HCEC 1CT (cell line): ENCODE measurements at places on chromosomes 16 and 17.

GRCh38 chr17:31392856-31393748 lies 1.6 kb downstream of the RAB11FIP4 start:
- DNase-seq = no peak

DNA sequence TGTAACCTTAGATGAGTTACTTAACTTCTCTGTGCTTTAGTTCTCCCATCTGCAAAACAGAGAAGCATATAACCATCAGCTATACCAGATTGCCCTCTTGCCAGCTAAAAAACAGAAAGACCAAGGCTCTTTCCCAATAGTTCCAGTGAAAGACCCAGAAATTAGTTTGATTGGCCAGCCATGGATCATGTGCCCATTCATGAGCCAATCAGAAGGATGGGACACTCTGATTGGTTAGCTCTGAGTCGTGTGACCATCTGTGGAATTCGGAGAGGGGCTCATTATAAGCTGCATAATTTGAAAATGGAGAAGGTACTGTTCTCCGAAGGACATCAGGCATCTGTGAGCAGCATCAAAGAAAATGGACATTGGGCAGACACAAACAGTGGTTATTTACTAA lies 155.2 kb downstream of the ABCC12 start:
- no peak for DNase-seq

GRCh38 chr17:14693382-14693781 lies 392.5 kb downstream of the HS3ST3B1 start:
- DNase-seq = no peak

- DNase-seq = no peak
Observed at GRCh38 chr17:8941520-8941919, 24.0 kb downstream of the PIK3R5 start.

DNA sequence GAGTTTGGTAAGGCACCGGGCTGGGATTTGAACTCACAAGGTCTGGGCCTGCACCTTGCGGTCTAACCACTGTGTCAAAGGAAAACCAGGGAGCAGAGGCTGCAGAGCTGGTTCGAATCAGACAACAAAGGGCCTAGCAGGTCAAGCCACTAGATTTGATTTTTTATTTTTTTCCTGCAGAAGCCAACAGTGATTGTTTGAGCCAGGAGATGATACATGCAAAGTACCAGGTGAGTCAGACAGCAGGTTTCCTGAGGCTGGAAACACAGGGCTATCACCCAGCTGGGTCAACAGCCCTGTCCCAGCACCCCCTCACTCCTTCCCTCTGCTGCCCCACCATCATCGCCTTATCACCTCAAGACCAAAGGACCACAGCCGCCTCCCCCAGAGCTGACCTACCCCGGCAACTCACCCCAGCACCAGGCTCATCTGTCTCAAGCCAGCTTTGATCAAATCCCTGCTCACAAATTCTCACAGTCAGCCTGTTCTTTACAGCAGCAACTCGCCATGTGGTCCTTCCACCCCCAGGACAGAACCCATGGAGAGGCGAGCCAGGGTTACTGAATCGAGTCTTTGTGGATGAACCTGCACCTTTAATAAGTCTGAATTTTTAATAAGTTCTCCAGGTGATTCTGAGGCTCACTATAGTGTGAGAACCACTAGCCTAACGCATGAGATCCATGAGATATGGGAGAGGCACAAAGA lies 13.0 kb upstream of the KRT19 start:
- DNase-seq = no peak
